ENCODE measurements at places on chromosomes 4 and X. TPM values are rescaled to one million over a fixed set of nuclear protein-coding genes. Genes with fewer than 3 reads are reported as not detected.

DNA sequence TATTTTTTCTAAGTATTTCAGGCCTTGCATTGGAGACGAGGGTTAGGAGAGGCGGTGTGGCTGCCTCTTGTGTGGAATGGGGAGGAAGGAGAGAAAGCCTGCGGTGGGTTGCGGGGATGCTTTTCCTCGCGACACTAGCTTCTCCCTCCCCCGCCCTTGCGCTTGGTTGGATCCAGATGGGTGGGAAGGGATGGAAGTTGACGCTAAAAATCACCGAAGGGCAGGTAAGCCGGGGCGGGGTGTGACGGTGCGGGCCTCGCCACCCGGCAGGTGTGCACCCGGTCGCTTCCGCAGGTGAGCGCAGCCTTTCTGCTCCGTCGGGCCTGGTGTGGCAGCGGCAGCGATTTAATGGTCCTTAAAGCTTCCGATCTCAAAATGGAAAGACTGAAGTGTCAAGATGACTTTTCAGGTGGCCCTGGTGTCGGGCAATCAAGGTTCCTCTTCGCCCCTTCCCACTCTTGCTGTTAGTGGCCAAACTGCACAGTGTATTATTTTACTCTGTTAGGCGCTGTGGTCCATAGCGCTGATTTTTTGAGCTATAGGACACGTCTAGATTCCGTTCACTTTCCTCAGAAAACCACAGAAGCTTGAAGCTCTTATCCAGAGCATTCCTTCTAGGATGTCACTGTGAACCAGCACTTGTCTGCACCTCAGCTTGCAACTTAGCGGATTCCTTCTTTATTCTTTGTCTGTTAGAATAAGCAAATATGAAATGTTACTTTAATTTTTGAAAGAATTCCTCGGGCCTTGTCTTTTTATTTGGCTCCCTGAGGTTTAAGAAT is 765 bp downstream of the ENOPH1 start:
- peak; percentile 12 for DNase-seq

DNA sequence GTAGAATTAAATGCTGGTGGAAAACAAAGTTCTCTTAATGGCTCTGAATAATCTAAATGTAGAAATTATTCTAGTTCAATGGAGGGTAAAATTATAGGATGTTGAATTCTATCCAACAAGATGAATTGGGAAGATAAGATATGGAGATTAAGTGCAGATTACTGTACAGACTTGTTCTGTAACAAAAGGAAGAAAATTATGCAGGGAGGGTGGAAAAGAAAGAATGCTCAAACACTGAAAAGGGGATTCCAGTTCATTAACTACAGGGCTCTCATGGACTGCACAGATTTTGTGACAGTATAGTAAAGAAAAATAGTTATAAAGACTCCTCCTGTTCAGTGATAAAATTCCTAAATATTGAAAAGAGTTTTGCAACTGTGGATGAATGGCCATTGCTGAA is 1794.0 kb upstream of the PCDH7 start:
- DNase-seq: no peak

GRCh38 chr4:57854748-57855147 is 744.6 kb upstream of the IGFBP7 start:
- no peak for DNase-seq

CCDC149 gene
- 11.0 TPM for total RNA-seq

AMTN gene
- total RNA-seq: 98.3 TPM

GRCh38 chr4:112183252-112183651 is 38.0 kb downstream of the FAM241A start:
- DNase-seq: no peak

TREX2 gene
- not detected for total RNA-seq

Data from Daoy (cell line).